ENCODE measurements at places on chromosomes 2 and 18.

DNA sequence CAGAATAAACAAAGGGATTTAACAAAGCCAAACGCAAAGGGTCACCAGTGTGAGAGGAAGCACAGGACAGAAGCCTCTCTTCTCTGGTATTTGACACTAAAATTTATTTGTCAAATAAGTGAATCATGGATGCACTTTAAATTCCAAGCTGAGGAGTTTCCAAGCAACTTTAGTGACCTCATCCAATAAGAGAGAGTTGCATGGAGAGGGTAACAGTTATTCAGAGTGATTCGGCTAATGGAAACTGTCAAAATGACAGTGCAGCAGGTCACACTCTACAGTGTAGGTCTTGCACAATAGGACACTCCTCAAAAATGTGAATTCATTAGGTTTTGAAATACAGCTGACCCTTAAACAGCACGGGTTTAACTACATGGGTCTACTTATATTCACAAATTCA, 103.9 kb upstream of the ACVR1C start:
- DNase-seq: no peak

- no peak for DNase-seq
Measured at GRCh38 chr2:12455661-12456060, 261.1 kb upstream of the TRIB2 start.

DNA sequence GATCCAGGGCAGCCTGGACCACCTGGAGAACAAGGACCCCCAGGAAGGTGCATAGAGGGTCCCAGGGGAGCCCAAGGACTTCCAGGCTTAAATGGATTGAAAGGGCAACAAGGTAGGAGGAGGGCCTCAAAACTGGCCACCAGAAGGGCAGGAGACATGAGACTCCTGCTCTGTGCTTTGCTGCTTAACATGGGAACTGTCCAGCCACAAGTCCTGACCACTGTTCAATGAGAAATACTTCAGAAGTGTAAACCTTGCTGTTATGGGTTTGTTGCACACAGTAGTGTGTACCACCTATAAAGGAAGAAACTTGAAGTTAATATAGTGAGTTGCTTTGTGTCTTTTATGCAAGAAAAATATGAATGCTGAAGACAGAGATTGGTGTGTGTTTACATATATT, 44.2 kb upstream of the MFF start:
- DNase-seq: no peak

GRCh38 chr2:47798631-47799030, 15.7 kb downstream of the MSH6 start:
- no peak for DNase-seq

All from SHP77 (cell line).